ENCODE measurements at places on chromosomes 5 and 9.

- no peak for DNase-seq
Observed at GRCh38 chr5:24849210-24849609, 204.4 kb upstream of the CDH10 start.

GRCh38 chr5:135505973-135506372 is 29.8 kb downstream of the NEUROG1 start:
- DNase-seq = no peak

DNA sequence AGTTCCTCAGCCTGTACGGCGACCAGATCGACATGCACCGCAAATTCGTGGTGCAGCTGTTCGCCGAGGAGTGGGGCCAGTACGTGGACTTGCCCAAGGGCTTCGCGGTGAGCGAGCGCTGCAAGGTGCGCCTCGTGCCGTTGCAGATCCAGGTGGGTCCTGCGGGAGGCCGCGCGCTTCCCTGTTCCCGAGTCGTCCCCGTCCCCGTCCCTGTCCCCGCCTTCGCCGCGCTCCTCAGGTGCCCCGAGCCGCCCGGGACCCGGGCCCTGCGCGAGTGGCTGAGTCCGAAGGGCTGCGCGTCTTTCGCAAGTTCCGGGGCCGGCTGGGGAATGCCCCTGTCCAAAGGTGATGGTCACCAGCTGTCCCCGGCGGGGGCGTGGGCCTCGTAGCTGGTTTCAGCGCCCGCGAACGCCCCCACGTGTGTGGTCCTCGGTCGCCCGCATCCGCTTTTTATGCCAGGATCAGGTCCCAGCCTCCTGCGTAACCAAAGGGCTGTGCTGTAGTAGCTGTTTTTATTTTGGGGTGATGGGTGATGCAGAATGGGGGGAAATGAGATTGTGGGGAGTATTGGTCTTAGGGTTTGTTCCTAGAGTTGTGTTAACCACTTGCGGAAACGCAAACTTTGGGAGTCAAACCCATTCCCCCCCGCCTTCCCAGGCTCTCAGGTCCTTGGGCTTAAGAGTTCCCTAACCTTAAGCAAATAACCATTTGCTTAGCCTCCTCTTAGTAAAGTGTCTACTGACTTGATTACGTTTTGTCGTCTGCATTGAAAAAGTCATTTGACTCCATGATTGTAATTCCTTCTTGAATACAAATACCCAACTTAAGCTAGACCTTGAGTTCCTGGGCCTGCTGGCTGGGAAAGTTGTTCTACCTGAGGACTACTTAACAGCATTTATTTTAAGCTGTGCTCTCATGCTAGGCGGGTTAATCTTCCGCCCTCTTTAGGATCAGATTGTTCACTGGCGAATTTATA is 663 bp downstream of the ISOC1 start:
- DNase-seq = peak; percentile 36

- no peak for DNase-seq
Observed at GRCh38 chr9:72312386-72312987, 52.5 kb downstream of the ZFAND5 start.

- no peak for DNase-seq
Observed at GRCh38 chr5:67045816-67046740, 150.5 kb downstream of the CD180 start.

GRCh38 chr5:82106207-82106606 is 134.4 kb downstream of the ATG10 start:
- DNase-seq = no peak

DNA sequence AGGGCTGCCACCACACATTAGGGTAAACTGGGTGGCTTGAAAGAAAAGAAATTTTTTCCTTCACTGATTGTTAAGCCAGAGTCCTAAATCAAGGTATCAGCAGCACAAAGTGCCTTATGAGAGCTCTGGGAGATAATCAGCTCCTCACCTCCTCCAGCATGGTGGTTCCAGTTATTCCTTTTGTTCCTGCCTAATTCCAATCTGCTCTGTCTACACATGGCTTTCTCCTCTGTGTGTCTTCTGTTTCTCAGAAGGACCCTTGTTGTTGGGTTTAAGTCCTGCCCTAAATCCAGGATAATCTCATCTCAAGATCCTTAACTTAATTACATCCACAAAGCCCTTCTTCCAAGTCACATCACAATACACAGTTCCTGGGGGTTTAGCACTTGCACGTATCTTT is 1352.0 kb upstream of the CDH9 start:
- no peak for DNase-seq

- DNase-seq = no peak
Observed at GRCh38 chr5:157556615-157557418, 18.8 kb downstream of the ADAM19 start.

GRCh38 chr9:81264516-81264915 is 424.8 kb downstream of the TLE1 start:
- no peak for DNase-seq

DNA sequence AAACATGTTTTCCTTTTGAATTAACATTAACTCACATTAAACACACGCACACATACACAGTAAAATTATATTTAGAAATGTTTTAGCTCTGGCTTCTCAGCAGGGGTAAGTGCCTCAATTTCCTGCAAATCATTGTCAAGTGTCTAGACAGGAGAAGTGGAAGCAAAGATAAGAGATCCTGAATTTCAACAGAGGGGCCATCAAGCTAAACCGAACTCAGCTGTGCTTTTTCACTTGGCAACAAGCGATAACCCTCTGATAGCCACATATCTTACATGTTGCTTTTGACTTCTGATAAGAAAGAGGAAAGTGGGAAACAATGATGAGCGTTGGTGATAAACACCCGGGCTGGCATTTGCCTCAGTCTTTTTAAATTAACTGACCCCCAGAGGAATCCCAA is 79.7 kb upstream of the SPDL1 start:
- DNase-seq = no peak
